Cerebellar cortex (tissue), 1 donor: ENCODE measurements at places on chromosomes 4 and X.

- no peak for DNase-seq
Measured at GRCh38 chr4:36316607-36317006, 35.2 kb downstream of the DTHD1 start.

GRCh38 chr4:19472666-19473065 is 779.0 kb upstream of the SLIT2 start:
- DNase-seq: no peak

DNA sequence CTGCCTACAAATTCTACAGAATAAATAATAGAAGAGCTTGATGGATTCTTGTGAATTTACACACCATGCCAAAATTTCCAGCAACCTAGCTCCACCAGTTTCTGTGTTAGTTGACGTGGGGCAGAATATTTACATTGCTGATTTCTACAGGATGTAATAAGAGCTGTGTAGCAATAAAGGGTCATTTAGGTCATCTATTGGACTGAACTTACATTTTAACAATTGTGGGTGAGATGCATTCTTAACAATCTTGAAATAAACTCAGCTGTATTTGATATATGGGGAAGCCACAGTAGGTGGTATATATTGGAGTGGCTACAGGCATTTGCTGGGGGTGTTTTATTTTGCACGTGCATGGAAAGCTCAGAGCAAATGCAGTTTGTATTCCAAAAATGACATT is 655.3 kb downstream of the IQCM start:
- DNase-seq: no peak

GRCh38 chr4:102403116-102403515 is 57.8 kb upstream of the SLC39A8 start:
- no peak for DNase-seq

DNA sequence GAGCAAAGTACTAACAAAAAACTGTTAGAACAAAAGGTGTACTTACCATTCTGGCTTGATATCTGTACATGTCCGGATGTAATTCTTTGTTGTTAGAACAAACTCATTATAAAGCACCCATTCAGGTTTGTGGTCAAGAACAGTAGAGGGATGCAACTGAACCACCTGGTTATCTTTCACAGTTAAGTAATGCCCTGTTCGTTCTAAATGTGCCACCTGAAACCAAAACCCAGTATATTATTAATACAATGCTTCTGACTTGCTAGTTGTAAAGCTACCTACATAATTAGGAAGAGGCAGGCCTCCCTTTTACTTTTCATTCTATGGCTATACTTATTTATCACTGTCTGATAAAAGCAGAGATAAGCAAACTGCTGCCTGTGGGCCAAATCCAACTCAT is 54.8 kb downstream of the DHX15 start:
- no peak for DNase-seq

DNA sequence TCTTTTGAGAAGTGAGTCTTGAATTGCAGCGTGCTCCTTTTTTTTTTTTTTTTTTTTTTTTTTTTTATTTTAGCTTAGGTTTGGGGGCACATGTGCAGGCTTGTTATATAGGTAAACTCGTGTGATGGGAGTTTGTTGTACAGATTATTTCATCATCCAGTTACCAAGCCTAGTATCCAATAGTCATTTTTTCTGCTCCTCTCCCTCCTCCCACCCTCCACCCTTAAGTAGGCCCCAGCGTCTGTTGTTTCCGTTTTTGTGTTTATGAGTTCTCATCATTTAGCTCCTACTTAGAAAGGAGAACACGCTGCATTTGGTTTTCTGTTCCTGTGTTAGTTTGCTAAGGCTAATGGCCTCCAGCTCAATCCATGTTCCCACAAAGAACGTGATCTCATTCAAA is 81.3 kb upstream of the TSPAN5 start:
- no peak for DNase-seq

DNA sequence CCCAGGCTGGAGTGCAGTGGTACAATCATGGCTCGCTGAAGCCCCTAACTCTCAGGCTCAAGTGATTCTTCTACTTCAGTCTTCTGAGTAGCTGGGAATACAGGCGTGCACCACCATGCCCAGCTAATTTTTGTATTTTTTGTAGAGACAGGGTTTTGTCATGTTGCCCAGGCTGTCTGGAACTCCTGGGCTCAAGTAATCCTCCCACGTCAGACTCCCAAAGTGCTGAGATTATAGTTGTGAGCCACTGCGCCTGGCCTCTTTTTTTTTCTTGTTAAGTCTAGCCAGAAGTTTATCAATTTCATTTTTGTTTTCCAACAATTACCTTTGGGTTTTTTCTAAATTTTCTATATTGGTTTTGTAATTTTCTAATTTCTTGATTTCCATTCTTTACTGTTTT is 100.6 kb downstream of the GC start:
- no peak for DNase-seq

DNA sequence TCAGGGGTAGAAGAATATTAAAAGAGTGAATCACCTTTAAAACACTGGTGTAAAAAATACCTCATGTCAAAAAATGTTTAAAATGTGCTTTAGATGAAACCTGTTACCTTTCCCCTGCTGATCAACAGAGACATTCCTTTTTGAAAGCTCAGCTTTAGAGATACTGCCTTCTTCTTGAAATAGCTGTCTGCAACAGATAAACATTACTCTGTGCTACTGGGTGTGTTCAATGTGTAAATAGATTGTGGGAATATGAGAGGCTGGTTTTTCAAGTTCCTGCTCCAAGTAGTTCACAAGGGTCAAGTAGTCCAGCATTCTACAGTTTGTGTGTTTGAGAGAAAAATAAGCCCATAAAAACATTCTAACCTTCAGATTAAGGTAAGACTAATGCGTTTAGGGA is at the start of gene SYTL5:
TSS of gene SYTL5 (plus strand) at position 263 of the 400 bp plus-strand sequence. CDS start 27,337 bp downstream, outside the sequence.
- DNase-seq: no peak

DNA sequence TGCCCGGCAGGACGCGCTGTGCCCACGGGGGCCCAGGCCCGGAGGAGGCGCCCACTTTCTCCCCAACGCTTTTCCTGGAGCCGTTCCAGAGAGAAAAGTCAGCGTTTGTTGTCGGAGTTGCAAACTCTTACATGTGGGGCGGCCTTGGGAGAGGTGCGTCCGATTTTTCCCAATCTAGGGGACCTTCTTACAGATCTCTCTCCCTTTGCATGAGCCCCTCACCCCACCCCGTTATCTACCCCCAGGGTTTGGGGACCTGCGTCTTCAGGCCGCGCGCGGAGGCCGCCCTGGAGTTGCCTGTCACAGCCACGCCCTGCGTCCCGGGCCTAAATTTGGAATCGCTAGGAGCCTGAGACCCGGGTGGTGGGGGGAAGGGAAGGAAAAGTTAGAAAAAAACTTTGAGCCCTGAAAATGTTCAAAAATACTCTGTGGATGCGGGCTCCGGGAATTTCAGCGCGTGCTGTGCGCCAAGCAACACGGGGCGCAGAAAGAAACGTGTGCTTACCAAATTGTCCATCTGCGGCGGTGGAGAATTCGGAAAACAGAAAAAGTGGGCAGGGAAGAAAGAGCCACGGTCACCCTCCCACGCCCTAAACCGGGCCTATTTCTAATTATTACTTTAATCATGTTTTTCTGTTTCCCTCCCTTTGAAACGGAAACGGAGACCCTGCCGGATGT is 587 bp downstream of the CD99 start:
- DNase-seq: no peak

GRCh38 chrX:21438792-21439191 is 64.6 kb downstream of the CNKSR2 start:
- no peak for DNase-seq

GRCh38 chrX:63349307-63349706 is 1.8 kb downstream of the SPIN4 start:
- peak; percentile 5 for DNase-seq

- DNase-seq: no peak
Measured at GRCh38 chr4:22372986-22373385, 142.9 kb downstream of the ADGRA3 start.

DNA sequence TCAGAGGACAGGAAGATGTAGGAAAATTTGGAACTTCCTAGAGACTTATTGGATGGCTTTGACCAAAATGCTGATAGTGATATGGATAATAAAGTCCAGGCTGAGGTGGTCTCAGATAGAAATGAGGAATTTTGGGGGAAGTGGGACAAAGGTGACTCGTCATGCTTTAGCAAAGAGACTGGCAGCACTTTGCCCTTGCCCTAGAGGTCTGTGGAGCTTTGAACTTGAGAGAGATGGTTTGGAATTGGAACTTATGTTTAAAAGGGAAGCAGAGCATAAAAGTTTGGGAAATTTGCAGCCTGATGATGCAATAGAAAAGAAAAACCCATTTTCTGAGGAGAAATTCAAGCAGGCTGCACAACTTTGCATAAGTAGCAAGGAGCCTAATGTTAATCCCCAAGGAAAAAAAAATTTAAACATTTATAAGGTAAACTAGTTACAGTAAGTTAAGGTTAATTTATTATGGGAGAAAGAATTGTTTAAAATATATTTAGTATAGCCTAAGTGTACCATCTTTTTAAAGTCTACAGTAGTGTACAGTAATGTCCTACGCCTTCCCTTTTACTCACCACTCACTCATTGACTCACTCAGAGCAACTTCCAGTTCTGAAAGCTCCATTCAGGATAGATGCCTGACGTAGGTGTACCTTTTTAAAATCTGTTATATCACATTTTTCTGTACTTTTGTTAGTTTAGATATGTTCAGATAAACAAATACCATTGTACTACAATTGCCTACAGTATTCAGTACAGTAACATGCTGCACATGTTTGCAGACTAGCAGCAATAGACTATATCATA is 101.2 kb downstream of the FAM13A start:
- DNase-seq: no peak
